NCI-H1930 (cell line): ENCODE measurements at places on chromosomes 11 and 22.

GRCh38 chr22:36110306-36110881 lies 50.2 kb downstream of the APOL3 start:
- no peak for DNase-seq

DNA sequence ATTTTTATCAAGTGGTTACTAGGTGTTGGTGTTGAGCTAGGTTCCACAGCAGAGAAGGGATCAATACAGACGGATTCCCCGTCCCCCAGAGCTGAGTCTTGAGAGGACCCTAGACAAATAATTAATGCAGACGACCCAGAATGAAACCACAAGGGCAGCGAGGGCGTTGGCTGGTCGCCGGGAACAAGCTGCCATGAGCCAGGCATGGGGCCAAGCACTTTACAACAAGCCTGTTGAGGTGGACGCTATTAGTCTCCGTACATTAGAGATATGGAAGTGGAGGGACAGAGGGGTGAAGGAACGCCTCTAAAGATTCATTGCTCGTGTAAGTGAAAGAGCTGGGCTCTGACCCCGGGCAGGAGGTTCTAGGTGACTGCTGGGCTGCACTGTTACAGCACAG lies 77.1 kb upstream of the EIF3D start:
- DNase-seq = no peak

DNA sequence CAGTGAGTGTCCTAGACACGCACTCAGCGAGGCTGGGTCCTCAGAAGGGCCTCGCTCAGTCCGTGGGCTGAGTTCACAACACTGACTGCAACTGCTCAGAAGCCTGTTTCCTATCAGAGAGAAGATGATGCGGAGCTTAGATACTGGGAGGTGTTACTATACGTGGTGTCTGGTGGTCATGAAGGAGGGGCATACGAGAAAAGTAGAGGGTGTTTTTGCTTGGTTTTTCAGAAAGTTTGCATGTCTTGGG lies 9.5 kb upstream of the SERPIND1 start:
- no peak for DNase-seq

DNA sequence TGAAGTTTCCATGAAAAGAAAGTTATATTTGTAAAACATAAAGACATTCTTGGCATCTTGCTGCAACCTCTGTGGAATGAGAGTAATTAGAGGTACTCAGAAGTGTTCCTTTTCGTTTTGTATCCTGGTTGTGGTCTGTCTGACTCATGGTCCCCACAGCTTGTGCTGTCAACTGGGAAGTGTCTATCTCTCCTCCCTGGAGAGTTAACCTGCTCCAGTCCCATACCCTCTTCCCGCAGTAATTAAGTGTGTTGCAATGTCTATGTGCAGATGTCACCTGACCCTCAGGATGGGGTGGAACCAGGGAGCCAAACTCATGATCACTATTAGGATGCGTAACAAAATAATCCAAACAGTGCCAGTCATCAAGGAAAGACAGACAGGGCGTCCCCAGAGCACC lies 23.0 kb upstream of the ZDHHC13 start:
- no peak for DNase-seq

GRCh38 chr11:87871056-87871455 lies 304.2 kb downstream of the RAB38 start:
- DNase-seq = no peak

GRCh38 chr11:73465871-73466270 lies 89.7 kb downstream of the RELT start:
- no peak for DNase-seq

DNA sequence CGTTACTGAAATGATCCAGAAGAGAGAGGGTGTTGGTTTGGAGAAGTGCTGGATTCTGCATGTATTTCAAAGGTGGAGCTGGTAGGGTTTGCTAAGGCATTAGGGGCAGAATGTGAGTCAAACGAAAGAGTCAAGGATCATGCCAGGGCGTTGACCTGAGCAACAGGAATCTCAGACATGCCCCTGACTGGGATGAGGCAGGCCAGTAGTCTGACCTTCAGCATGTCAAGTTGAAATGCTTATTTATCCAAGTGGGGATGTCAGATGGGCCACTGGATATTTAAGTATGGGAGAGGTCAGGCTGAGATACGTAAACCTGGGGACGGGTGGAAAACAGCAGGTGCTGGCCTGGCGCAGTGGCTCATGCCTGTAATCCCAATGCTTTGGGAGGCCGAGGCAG lies 2.7 kb upstream of the TSGA10IP start:
- DNase-seq = no peak

GRCh38 chr11:60332846-60333245 lies 5.8 kb downstream of the MS4A6E start:
- no peak for DNase-seq

DNA sequence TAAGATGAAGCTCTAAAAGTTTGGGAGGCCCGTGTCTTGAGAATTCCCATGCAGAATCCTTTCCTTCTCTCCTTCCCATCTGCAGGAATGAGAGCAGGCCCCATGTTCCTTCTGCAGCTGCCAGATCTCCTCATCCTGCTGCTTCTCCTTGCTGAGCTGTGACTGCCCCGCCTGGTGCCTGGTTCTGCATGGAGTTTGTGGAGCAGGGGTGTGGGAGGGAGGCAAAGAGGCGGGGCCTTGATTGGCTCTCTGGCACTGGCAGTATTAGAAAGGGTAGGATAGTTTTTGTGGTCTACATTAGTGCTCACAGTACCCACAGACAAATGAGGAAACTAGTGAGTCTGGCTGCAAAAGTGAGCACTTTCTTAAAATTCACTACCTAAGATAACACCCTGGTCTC lies 91.1 kb upstream of the CLPB start:
- DNase-seq = no peak

- DNase-seq = no peak
These were observed 467.1 kb downstream of the MIAT start for GRCh38 chr22:27124351-27124966.

- DNase-seq = no peak
These were observed 48.8 kb upstream of the PICALM start for GRCh38 chr11:86117712-86118063.

DNA sequence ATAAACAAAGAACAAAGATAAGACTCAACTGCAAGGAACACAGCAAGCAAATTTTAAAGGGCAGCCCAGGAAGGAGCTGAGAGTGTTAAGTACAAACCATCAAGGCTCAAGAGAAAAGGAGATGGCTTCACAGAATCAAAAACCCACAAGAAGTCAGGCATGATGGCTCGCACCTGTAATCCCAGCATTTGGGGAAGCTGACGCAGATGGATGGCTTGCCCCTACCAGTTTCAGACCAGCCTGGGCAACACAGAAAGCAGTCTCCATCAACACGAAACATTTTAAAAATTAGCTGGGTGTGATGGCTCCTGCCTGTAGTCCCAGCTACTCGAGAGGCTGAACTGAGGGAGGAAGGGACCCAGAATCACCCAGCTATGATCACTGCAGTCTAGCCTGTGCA lies 32.6 kb downstream of the MAPK1 start:
- no peak for DNase-seq

- no peak for DNase-seq
These were observed 62.2 kb upstream of the INCENP start for GRCh38 chr11:62061356-62062222.

- DNase-seq = no peak
These were observed 65.4 kb downstream of the MAPK1 start for GRCh38 chr22:21802056-21802455.

GRCh38 chr11:57223601-57224000 lies 13.4 kb downstream of the APLNR start:
- DNase-seq = no peak

GRCh38 chr11:5504403-5504921 lies 5.3 kb downstream of the UBQLN3 start:
- DNase-seq = no peak

- DNase-seq = no peak
These were observed 159 bp downstream of the FZD4 start for GRCh38 chr11:86955111-86955360.

- no peak for DNase-seq
These were observed 9.0 kb upstream of the ATG16L2 start for GRCh38 chr11:72805216-72805615.

- DNase-seq = no peak
These were observed 38.5 kb downstream of the OSBP2 start for GRCh38 chr22:30733181-30733631.

GRCh38 chr11:64060861-64061444 lies 25.2 kb downstream of the FLRT1 start:
- DNase-seq = no peak

DNA sequence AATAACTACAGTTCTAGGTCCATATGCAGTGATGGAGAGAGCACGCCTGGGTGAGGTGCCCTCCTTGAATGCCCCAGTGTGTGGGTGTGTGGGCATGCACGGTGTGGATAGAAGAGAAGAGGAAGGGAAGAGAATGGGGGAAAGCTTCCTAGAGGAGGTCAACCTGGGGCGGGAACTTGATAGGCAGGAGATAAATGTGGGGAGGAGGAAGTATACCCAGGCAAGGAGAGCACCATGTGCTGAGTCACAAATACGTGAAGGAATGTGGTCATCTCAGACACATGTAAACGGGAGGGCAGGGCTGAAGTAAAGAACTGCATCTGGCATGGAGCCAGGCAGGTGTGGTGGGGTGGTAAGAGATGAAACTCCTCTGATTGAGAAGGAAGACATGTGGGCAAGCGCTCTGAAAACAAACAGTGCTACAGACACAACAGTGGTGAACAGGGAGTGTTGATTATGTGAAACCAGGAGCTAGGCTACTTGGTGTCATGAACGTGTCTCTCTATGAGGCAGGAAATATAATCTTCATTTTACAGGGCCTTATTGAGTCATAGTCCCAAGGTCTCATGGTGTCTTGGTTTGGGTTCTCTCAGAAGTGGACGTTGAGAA lies 61.5 kb upstream of the EED start:
- DNase-seq = no peak

DNA sequence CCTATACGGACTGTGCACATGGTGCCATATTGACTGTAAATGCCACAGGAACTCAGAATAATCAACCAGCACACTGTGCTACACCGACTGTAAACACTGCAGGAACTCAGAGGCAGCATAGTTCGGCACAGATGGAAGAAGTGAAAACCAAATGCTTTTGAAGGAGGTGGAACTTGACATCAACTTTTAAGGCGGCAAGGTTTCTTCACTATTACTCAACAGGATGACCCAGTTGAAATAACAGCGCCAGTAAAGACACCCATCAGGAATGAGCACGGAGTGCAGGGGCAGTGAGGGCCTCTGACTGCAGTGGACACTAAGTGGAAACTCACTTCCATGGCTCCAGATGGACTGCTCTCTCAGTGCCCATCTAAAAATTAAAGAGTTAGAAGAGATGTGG lies 15.7 kb downstream of the TESMIN start:
- no peak for DNase-seq

GRCh38 chr11:128653801-128654231 lies 40.1 kb upstream of the FLI1 start:
- no peak for DNase-seq

DNA sequence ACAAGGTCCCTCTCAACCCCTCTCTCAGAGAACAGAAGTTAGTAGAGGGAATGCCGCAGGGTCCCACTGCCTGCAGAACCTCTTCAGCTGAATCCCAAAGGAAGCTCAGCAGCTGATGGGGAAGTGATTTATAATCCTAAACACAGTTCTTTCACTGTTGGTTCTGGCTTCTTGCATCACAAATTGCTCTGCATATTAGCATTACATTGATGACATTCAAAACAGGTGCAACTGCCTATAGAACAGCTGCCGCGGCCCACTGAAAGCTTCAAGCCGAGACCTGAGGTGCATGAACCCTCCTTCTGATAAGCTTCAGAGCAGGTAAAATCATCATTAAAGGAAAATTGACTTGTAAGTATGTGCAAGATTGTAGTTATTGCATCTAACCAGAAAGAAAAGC lies 75.2 kb upstream of the KIRREL3 start:
- DNase-seq = peak; percentile 12

GRCh38 chr22:30340911-30341685 lies 14.4 kb upstream of the TBC1D10A start:
- DNase-seq = no peak

- DNase-seq = no peak
These were observed 154.6 kb downstream of the SNX19 start for GRCh38 chr11:130761560-130762220.

GRCh38 chr11:26477396-26477795 lies 94.7 kb downstream of the MUC15 start:
- DNase-seq = no peak

- no peak for DNase-seq
These were observed 130.5 kb downstream of the LARGE1 start for GRCh38 chr22:33789690-33790253.

DNA sequence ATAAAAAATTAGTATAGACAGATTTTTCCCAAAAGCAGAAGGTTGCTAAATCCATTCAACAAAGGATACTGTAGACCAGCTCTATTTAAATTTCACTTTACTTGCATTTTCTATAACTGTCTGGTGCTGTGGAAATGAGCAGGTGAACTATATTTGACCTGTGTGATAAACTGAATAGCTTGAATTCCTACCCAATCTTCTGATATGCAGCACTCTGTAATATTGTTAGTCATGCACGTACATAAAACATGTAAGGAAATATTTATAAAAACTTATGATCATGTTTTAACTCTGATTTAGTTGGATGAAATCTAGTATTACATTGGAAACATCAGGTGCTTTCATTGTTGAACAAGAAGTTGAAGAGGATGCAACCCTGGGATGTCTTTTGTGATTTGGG lies 213.6 kb downstream of the DBX1 start:
- DNase-seq = no peak

GRCh38 chr11:34732831-34733230 lies 111.9 kb downstream of the EHF start:
- no peak for DNase-seq

DNA sequence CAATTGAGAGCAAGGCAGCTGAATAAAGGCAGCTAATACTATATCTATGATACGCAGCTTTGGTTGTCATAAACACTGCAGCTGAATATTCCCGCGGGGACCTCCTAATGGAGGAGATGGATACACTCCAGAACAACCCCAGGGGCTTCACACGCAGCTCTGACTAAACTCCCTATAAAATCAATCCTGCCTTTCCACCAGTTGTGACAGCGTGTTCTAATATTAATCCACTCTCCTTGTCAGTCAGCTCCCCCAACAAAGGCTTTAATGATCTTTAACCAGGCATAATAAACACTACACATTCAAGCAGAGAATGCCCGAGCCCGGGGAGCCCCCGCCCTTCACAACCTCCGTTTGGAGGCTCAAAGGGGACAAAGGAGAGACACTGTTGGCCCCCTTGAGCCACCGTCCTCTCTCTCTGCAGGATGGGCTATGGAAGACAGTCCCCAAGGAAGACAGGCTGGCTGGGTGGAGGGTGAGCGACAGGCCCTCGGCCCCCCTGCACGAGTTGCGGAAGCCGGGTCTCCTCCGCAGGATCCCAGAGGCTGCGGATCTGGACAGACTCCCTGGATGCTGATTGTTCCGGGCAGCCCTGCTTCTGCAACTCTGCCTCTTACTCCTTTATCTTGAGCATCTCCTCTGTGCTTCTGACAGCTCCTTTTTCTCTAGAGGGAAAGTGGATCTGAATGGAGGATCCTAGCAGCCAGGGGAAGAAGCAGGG lies 565.2 kb downstream of the BUD13 start:
- no peak for DNase-seq

GRCh38 chr11:119493712-119494111 lies 70.7 kb upstream of the THY1 start:
- DNase-seq = no peak

DNA sequence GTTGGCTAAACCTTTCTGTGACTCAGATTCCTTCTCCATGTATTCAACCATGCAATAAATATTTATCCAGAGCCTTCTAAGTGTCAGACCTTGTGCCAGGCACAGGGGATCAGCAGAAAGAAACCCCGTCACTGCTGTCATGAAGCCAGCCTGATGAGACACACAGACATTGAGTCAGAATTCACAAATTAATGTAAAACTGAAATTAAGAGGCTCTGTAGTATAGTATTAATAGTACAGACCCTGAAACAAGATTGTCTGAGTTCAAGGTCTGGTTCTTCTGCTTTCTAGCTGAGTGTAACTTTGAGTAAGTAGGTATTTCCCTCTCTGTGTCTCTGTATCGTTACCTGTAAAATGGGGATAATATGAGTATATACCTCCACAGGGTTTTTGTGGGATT lies 46.9 kb downstream of the ME3 start:
- no peak for DNase-seq
